Transverse colon (tissue), 4 donors: ENCODE measurements at places on chromosomes 16 and 17. TPM values are rescaled to one million over a fixed set of nuclear protein-coding genes. Genes with fewer than 3 reads are reported as not detected.
A peak's percentile ranks its signal among the peaks of the same experiment; 100 is the strongest.

GRCh38 chr16:83900571-83900970 lies 1.7 kb downstream of the MLYCD start:
- no peak for DNase-seq

Gene NXPH3
- 4.5 TPM for total RNA-seq

DNA sequence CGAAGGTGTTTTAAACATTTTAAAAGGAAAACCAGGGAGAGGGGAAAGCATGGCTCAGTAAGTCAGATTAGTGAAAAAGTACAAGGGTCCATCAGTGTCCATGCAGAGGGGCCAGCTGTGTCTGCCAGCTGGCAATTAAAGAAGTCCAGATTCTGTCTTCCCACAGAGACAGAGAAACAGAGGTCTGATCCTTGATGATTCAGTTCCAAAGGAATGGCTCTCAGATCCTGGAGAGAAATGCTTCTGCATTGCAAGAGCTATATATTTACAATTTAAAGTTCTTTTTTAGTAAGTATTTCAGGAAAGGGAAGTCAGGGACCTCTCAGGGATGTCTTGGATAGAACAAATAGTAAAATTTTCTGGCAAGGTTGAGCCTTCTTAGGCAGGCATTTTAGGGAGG lies 56.2 kb downstream of the HSD17B2 start:
- DNase-seq, result no peak

DNA sequence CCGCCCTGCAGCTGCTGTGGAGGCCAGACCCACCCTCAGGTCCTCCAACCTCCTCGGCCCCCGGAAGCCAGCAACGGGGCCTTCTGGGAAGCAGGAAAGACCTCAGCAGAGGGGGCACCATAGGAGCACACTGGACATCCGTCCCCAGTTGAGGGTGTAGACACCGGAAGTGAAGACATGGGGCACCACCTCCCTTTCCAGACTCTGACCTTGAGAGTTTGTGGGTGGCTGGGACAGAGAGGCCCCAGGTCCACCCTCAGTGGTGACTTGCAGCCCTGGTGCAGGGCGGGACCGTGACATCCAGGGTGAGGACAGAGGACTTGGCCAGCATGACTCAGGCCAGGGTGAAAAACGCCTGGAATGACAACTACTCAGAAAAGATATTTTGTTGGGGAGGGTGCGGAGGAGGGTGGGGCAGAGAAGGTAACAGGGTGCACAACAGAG lies 19.9 kb downstream of the CEP295NL start:
- peak; percentile 63 for DNase-seq

Gene PTGES3L
- 3.4 TPM for total RNA-seq

DNA sequence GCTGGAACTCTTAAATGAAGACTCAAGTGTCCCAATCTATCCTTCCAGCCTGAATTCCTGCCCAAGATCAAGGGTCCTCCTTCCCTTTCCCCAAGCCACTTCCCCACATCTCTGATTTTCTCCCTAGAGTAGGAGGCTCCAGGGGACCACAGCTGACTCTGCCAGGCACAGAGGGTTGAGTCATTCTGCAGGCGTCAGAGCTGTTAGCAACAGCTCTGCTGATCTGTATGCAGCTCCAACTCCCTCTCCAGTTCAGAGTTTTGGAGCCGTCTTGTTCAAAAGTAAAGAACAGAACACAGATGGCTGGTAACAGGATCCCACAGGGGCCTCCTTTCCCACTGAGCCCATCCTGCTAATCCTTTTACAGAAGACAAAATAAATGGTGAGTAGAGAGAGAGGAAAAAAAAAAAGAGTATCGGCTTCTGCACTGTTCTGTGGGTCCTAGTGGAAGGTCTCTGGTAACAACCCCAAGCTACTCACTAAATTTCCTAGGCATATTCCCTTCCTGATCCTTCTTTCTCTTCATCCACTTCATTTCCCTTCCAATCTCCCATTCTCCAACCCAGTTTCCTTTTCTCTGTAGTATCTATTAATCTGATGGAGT lies 13.4 kb upstream of the TAOK1 start:
- DNase-seq, result no peak

Gene SCGB1C2
- total RNA-seq, result not detected

Gene KRT24
- 4.9 TPM for total RNA-seq

Gene PIRT
- not detected for total RNA-seq

GRCh38 chr17:40551879-40552768 lies 13.1 kb downstream of the CCR7 start:
- DNase-seq, result peak; percentile 21

- DNase-seq, result no peak
Observed at GRCh38 chr17:33127706-33128105, 136.1 kb downstream of the SPACA3 start.

- DNase-seq, result no peak
Observed at GRCh38 chr16:4522051-4522581, 16.5 kb downstream of the CDIP1 start.

Gene DNAAF8
- total RNA-seq, result 2.9 TPM

- no peak for DNase-seq
Observed at GRCh38 chr16:16184594-16184993, 38.7 kb downstream of the ABCC6 start.

GRCh38 chr17:67390006-67390645 lies 13.0 kb downstream of the PITPNC1 start:
- DNase-seq, result no peak

- no peak for DNase-seq
Observed at GRCh38 chr17:37174205-37174604, 201.6 kb upstream of the C17orf78 start.

GRCh38 chr17:68182940-68183551 lies 64.8 kb upstream of the AMZ2 start:
- DNase-seq, result peak; percentile 44

GRCh38 chr17:74919440-74920305 lies 3.4 kb downstream of the USH1G start:
- DNase-seq, result no peak

GRCh38 chr16:83599789-83600462 lies 207.9 kb upstream of the HSBP1 start:
- DNase-seq, result no peak

Gene KRTAP9-8
- not detected for total RNA-seq

Gene MT3
- total RNA-seq, result not detected

DNA sequence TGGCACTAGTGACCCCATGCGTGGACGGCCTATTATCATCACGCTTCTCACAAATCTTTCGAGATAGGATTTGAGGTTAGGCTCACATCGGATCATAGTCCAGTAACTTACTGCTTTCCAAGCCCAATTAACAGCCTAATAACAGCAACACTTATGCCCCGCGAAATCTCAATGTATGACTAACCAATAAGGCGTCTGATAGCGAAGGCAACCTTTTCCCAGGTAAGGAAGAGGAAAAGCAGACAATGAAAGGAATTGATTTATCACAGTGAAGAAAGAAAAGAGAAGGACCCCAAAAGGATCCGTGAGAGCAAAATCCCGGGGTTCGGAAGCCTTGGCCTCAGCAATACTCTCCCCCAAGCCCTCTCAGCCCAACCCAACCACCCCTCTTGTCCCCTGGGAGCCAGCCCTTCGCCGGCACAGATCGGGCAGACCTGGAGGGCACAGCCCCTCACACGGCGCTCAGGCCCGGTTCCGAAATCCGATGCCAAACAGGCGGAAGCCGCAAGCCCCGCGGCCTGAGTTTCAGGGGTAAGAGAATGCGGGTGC lies 534 bp downstream of the GPATCH8 start:
- DNase-seq, result no peak

DNA sequence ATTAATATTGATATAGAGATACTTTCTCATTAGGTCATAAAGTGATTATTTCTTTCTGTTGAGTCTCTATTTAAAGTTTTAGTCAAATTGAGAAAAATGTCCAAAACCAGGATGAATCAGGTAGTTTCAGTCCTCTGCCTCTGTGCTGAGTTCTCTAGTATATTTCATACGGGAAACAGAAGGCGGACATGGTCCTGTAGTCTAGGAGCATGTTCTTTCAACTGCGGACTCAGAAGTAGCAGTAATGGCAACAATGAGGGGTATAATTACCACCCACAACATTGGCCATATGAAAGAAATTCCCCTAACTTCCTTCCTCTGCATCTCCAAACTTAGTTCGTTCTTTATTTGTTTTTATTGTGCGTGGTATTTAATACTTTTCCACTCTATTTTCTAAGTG lies 50.1 kb downstream of the TBX4 start:
- no peak for DNase-seq

DNA sequence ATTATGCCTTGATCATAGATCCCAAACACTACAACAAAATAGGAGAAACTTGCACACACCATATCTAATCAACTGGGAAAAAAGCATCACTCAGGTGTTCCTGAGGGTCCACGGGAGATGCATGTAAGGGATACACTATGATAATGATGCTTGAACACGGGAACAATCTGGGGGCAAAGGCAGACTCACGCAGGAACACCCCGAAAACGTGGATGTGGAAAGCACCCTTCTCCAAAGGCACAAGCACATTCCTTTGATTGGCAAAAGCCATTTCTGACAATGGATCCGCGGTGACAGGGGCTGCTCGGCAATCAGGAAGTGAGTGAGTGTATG lies 1.3 kb downstream of the ZNF652 start:
- peak; percentile 39 for DNase-seq

Gene CSH2
- total RNA-seq, result not detected

DNA sequence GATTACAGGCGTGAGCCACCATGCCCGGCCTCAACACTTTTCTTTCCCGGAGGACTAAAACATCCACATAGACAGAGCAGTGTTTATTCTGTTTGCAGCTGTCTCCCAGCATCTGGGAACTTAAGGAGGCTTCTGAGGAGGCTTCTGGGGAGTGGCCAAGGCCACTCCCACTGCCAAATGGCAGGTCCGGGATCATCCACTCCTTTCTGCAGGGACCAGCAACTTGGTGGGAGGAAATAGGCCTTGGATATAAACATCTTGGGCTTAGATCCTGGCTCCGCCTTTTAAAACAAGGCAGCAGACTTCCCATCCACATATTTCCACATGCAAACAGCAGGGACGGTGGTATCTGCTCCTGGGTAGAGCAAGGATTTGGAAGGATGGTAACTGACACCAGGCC lies 14.1 kb upstream of the SPATA32 start:
- DNase-seq, result no peak

- DNase-seq, result peak; percentile 87
Observed at GRCh38 chr17:28698253-28698941, 13.3 kb downstream of the PROCA1 start.

DNA sequence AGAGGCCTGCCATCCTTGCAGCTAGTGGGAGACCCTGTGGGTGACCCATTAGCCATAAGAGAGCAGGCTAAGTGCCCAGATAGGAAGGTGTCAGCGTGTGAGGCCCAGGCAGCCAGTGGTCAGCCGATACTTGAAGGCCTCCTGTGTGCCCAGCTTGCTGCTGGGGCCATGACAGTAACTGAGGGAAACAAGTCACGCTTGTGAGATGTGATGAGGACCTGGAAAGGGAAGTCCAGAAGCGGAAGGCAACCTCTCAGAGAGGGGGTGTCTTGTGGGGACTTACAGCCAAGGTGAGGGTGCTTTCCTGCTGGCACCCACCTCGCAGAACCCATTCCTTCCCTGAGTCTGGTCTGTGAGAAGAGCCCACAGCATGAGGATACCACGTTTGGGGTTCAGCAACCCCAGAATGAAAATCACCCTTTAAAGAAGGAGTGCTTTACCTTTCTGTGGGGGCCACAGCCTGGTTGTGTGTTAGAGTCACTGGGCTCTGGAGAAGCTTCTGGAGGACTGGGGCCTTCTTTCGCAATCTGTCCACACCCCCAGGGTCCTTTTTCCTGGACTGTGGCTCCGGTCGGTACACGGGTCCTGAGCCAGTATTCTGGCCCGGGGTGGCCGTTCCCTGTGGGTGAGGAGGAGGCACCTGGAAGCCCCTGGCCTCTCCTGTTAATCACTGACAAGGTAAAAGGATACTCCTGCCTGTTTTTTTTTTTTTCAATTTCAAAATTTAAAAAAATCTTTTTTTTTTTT lies 53.9 kb downstream of the PLCG2 start:
- no peak for DNase-seq

DNA sequence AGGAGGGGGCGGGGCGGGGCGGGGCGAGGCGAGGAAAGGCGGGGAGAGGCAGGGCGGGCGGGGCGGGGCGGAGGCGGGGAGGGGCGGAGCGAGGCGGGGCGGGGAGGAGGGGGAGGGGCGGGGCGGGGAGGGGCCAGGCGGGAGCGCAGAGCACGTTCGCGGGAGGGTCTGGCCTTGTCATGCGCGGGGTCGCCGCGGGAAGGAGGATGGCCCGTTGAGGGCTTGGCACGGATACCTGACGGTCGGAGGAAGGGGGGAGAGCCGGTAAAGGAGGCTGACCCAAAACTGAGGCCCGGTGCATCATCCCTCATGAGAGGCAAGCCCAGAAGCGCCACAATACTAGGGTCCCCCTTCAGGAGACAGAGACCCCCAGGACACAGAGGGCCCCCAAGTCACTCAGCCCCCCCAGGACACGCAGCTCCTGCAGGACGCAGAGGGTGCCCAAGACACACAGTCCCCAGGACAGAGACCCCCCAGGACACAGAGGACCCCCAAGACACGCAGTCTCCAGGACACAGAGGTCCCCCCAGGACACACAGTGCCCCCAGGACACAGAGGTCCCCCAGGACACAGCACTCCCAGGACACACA lies 593 bp upstream of the WDR45B start:
- peak; percentile 62 for DNase-seq

DNA sequence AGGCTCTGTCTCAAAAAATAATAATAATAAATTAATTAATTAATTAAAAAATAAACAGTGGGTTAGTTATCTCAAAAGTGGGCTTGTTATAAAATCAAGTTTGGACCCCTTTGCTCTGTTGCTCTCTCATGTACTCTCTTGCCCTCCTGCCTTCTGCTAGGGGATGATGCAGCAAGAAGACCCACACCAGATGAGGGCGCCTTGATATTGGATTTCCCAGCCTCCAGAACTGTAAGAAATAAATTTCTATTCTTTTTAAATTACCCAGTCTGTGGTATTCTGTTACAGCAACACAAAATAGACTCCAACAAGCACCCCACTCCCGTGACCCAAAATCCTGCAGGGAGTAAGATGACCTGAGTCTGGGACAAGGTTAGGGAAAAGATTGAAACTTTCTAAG lies 2.1 kb upstream of the ZNF652 start:
- DNase-seq, result no peak

GRCh38 chr17:68085771-68086381 lies 50.3 kb downstream of the KPNA2 start:
- DNase-seq, result peak; percentile 59

Gene GRN
- total RNA-seq, result 1,119 TPM

- peak; percentile 60 for DNase-seq
Observed at GRCh38 chr17:76497979-76498875, 3.0 kb downstream of the RHBDF2 start.
